SJCRH30 (cell line): ENCODE measurements at places on chromosomes 11 and 22. TPM values are rescaled to one million over a fixed set of nuclear protein-coding genes. Genes with fewer than 3 reads are reported as not detected.

DNA sequence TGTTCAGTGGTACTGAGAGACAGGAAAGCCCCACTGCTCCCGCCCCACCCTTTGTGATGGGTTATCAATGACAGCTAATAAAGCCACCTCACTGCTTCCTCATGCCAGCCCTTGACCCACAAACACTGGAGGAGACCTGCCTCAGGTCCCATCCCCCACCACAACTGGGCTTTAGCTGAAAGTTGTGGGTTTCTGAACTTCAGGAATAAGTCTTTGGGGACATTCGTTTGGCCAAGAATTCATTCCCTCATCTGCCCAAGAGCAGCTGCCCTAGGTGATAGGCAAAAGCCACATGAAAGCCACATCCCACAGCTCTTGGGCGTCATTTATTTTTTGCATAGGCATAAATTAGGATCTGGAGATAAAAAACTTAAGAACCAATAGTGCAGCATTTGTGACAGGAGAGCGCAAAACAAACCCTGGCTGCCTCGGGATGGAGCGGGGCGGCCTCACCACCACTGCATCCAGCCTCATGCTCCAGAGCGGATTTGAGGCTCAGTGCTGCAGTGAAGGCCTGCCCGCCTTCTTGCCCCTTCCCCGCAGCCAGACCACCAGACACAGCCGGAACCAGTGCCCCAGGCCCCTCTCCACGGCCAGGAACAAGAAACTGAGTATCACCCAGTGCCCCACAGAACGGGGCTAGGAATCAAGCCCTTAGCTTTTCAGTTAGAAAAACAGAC, 21.2 kb downstream of the SUN2 start:
- peaks cover 38% of the 10 kb centered on the region for H3K36me3 ChIP-seq
- H3K4me1 ChIP-seq, result no peaks in the 10 kb centered on the region; the same call in 1 of the 2 replicates
- DNase-seq, result no peak
- no peak overlapping the region for H3K27ac ChIP-seq
- no peak overlapping the region for H3K4me3 ChIP-seq

DNA sequence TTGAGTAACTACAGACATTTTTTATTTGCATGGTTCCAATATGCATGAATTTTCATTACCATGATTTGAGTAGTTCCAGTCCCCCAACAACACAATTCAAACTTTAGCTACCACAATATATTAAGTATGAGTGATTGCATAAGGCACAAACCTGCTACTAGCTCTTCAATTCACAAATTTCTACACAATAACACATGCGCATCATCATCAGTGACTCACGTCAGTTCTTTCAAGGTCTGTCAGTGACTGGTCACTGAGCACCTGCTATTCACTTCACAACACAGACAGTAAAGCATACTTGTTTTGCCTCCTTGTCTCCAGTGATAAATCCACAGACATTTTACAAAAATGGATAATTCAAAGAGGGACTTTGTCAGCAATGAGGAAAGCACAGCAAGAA, 435.1 kb upstream of the CCDC90B start:
- no peaks in the 10 kb centered on the region for H3K27me3 ChIP-seq
- H3K4me1 ChIP-seq, result no peaks in the 10 kb centered on the region
- no peak overlapping the region for H3K4me3 ChIP-seq
- H3K36me3 ChIP-seq, result no peaks in the 10 kb centered on the region
- DNase-seq, result no peak

DNA sequence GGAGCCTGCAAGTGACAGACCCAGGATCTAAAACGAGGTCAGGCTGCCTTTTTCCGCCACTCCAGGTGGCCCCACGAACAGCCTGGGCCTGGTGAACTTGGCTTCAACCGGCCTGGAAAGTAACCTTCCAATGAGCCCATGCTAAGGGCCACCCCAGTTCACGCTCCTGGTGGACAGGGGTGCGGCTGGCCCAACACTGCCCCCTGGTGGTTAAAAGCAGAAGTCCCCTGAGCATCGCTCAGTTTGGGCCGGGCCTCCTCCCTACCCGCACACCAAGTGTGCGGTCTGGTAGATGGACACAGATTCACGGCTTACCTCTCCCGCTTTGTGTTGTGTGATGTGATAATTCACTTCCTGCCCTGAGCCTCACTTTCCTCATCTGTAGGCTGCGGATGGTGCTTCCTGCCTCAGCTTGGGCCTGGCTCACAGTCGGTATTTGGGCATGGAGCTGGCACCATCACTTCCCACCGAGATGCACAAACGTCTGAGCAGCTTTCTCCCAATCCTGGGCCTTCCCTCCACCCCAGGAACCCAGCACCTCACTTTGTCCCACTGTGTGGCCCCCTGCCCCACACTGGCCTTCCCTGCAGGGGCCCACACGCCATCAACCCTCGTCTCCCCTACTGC, 13.7 kb upstream of the SEC14L3 start:
- H3K4me1 ChIP-seq, result no peaks in the 10 kb centered on the region
- H3K27me3 ChIP-seq, result no peaks in the 10 kb centered on the region
- no peak overlapping the region for H3K4me3 ChIP-seq
- DNase-seq, result peak; percentile 70
- H3K36me3 ChIP-seq, result no peaks in the 10 kb centered on the region
- H3K27ac ChIP-seq, result no peak overlapping the region

DNA sequence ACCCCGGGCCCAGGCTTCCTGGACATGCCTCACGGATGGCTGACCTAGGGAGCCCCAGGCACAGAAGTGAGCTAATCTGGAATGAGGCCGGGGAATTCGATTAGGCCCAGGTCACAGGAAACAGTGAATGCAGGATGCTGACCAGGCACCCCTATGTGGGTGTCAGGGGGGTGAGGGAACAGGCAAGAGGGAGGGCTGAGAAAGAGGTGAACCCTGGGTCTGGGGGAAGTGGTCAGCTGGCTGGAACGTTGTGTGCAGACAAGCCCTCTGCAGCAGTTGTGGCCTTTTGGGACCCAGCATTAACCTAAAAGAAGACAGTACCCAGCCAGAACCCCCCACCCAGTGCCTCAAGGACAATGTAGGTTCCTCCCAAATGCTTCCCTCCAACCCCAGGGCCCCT, 8.1 kb downstream of the SERHL2 start:
- H3K4me3 ChIP-seq, result no peak overlapping the region
- H3K36me3 ChIP-seq, result no peaks in the 10 kb centered on the region
- no peaks in the 10 kb centered on the region for H3K27me3 ChIP-seq
- DNase-seq, result no peak
- no peaks in the 10 kb centered on the region for H3K4me1 ChIP-seq
- H3K27ac ChIP-seq, result no peak overlapping the region

DNA sequence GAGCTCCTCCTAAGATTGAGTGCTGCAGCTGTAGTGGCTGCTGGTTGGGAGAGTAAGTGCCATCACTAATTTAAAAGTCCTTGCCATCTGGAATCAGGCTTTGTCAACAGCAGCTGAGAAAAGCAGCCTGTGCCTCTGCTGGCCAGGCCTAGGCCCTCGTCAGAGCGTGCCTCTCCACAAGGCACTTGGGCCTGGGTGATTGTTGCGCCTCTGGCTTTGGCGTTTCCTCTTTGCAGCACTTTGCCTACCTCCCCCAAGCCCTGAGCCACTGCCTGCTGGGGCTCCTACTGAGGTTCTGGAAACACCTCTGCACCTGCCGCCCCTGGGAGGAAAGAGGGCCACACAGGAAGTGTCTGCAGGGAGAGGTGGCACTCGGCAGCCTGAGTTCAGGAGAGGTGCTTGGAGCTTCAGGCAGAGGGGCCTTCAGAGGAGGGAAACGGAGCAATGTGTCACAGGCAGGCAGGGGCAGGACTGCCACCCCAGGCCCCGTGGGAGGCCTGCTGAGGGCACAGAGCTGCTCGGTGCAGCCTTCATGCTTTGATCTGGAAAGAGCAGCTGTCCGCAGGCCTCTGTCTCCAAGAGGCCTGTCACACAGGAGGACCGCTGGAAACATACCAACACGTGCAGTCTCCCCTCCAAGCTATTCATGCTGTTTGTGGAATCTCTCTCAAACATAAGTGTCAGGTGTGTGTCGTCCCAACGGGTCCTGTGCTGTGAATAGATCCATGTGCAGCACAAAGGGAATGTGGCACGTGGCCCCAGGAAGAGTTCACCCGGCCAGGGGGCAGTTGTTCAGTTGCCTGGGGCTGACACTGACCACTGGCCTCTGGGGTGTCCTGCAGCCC, 61.5 kb upstream of the EMID1 start:
- peaks cover 56% of the 10 kb centered on the region for H3K4me1 ChIP-seq
- peak; percentile 94 for DNase-seq
- peak overlapping the region; percentile 100 for H3K27ac ChIP-seq
- H3K36me3 ChIP-seq, result peaks cover 15% of the 10 kb centered on the region

- no peak for DNase-seq
- H3K4me3 ChIP-seq, result no peak overlapping the region
- no peaks in the 10 kb centered on the region for H3K4me1 ChIP-seq
These were observed 13.9 kb downstream of the HSD17B12 start for GRCh38 chr11:43694477-43694876.

DNA sequence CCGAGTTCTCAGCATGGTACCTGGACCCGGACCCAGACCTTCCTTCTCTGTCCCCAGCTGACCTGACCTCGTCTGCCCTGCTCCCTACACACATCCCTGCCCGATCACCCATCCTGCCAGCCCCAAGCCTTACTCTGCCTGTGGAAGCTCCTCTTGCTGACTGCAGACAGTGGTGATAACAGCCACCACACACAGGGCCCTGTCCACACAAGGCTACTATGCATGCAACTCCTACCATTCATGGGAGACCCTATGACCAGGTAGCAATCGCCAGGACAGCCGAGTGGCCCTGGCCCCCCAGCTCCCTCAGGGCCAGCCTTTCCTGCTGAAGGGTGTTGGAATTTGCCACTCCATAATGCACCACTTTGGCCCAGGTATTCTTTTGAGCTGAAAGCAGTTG, 233.6 kb downstream of the BRD1 start:
- no peak overlapping the region for H3K4me3 ChIP-seq
- DNase-seq, result no peak
- no peaks in the 10 kb centered on the region for H3K4me1 ChIP-seq
- no peaks in the 10 kb centered on the region for H3K36me3 ChIP-seq
- peaks cover 45% of the 10 kb centered on the region for H3K27me3 ChIP-seq

DNA sequence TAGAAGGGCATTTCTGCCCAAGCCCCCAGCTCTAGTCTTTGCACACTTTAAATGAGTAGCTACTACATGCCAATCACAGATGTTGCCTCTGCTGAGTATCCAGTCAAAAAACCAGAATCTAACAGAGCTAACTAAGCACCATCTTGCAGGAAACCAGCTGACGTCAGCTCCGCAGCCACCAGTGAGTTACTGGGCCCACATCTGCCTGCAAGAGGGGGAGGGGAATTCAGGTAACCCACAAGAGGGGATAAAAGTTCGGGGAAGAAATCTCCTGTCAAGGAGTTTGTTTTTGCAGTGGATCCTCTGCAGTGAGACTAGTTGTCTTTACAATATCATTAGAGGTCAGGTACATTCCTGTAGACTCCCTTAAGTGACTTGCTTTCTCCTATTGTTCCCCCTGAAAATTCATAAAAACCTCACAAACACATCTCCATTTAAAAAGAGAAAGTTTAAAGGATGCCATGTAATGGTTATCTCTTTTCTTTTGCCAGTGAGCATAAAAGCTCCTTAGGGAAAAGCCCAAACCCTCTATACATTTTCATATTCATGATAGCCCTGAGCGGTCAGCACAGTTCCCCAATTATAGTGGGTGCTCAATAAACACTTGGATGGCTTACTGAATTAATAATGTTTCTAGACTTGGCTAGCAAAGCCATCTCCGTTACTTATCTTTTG, 9.3 kb downstream of the CD44 start:
- no peak overlapping the region for H3K27ac ChIP-seq
- peaks cover 28% of the 10 kb centered on the region for H3K4me1 ChIP-seq
- no peak for DNase-seq
- no peaks in the 10 kb centered on the region for H3K27me3 ChIP-seq
- no peaks in the 10 kb centered on the region for H3K36me3 ChIP-seq

DNA sequence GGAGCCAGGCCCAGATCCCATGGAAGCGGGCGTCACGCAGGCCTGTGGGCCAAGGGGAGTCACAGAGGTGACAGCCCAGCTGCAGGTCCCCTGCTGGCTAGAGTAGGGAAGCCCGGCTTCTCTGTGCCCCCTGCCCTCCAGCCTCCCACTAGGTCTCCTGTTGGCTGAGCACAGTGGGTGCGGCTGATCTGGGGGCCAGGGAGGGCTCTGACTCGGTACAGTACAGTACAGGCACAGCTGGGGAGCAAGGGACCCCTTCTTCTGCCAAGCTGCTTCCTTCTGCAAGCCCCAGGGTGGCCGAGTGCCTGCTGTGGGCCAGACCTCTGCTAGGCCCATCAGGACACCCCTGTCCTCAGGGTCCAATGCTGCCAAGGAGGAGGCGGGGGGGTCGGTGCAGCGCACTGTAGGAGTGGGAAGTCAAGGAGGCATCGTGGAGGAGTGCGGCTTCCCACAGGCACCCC, 10.1 kb downstream of the SUSD2 start:
- no peaks in the 10 kb centered on the region for H3K27me3 ChIP-seq
- no peak for DNase-seq
- no peaks in the 10 kb centered on the region for H3K36me3 ChIP-seq
- H3K4me3 ChIP-seq, result no peak overlapping the region
- H3K27ac ChIP-seq, result no peak overlapping the region
- H3K4me1 ChIP-seq, result no peaks in the 10 kb centered on the region

GRCh38 chr11:11045156-11045930, 187.5 kb upstream of the ZBED5 start:
- no peak overlapping the region for H3K27ac ChIP-seq
- no peak overlapping the region for H3K4me3 ChIP-seq
- H3K27me3 ChIP-seq, result no peaks in the 10 kb centered on the region
- no peaks in the 10 kb centered on the region for H3K36me3 ChIP-seq
- no peak for DNase-seq

Gene B3GAT1
- total RNA-seq, result not detected in 2 replicates

Gene FGF19
- not detected in 2 replicates for total RNA-seq

Gene PHLDA2
- total RNA-seq, result not detected in 2 replicates

Gene GAB2
- 5.6 TPM in 2 replicates for total RNA-seq

Gene TNRC6B
- total RNA-seq, result 16.4 and 19.7 TPM in 2 replicates
